ENCODE measurements at places on chromosomes 3 and 15. TPM values are rescaled to one million over a fixed set of nuclear protein-coding genes. Genes with fewer than 3 reads are reported as not detected.

The GP5 gene
- total RNA-seq = not detected

The ZMAT3 gene
- total RNA-seq = 12.2 TPM

The FANCD2OS gene
- not detected for total RNA-seq

GRCh38 chr15:38539008-38539343 is 25.6 kb downstream of the RASGRP1 start:
- no peak for DNase-seq

GRCh38 chr15:67197364-67197695 is 57.1 kb downstream of the AAGAB start:
- DNase-seq = no peak

GRCh38 chr3:174541708-174542315 is 317.3 kb upstream of the NAALADL2 start:
- no peak for DNase-seq

DNA sequence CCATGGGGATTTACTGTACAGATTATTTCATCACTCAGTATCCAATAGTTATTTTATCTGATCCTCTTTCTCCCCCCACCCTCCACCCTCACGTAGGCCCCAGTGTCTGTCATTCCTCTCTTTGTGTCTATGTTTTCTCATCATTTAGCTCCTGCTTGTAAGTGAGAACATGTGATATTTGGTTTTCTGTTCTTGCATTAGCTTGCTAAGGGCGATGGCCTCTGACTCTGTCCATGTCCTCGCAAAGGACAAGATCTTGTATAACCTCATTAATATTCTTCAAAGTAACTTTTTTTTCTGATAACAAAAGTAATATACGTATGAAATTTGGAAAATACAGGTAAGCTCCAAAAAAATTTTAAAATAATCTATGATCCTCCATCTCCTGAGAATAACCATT is 67.4 kb downstream of the MAP3K13 start:
- DNase-seq = no peak

DNA sequence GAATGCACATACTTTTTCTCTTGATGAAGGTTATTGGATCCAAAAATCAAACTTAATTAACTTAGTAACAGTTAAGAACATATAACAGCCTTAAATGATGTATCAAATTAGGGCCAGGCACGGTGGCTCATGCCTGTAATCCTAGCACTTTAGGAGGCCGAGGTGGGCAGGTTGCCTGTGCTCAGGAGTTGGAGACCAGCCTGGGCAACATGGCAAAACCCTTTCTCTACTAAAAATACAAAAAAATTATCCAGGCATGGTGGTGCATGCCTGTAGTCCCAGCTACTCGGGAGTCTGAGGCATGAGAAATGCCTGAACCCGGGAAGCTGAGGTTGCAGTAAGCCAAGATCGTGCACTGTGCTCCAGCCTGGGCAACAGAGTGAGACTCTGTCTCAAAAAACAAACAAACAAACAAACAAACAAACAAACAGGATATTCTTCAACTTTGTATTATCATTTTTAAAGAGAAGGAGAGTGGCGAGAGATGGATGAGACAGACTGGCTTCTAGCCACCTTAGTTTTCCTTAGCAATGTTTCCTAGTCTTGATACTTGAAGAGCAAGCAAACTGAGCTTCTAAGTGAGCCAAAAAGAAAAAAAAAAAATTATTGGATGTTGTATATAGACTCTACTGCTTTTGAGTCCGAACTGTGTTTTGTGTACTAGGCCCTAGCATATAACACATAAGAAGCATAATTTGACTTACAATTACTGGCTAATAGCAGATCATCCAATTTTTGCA is 13.8 kb downstream of the SPRED1 start:
- DNase-seq = no peak

GRCh38 chr3:98741121-98741716 is 21.9 kb upstream of the ST3GAL6 start:
- no peak for DNase-seq

GRCh38 chr3:13496879-13497278 is 16.8 kb downstream of the HDAC11 start:
- DNase-seq = no peak

All from SK-MEL-5 (cell line).